ENCODE measurements at places on chromosomes 2 and 18. TPM values are rescaled to one million over a fixed set of nuclear protein-coding genes. Genes with fewer than 3 reads are reported as not detected.

The GMCL1 gene
- total RNA-seq: 11.5 TPM

The TDRD15 gene
- not detected for total RNA-seq

The UCN gene
- 2.5 TPM for total RNA-seq

The PLB1 gene
- total RNA-seq: 1.5 TPM

The SP140 gene
- not detected for total RNA-seq

The RAPGEF4 gene
- 0.28 TPM for total RNA-seq
